NB4 (cell line): ENCODE measurements at places on chromosomes 5 and 9.

DNA sequence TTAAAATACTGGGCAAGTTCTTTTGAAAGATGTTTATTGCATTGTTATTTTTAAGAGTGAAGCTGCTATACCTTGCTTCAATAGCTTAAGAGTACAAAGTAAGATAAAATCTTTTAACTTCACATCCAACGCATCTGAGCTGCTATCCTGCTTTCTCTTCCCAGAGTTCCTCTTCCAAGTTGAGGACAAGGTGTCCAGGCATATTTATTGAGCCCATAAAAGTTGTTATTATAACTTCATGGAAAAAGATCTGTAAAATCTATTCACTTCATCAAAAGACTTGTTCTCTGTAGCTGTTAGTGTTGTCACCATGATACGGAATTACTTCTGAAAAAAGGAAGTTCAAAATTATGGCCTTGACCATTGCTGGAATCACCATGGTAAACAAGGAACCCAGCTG, 306.2 kb upstream of the ELAVL2 start:
- DNase-seq: no peak

DNA sequence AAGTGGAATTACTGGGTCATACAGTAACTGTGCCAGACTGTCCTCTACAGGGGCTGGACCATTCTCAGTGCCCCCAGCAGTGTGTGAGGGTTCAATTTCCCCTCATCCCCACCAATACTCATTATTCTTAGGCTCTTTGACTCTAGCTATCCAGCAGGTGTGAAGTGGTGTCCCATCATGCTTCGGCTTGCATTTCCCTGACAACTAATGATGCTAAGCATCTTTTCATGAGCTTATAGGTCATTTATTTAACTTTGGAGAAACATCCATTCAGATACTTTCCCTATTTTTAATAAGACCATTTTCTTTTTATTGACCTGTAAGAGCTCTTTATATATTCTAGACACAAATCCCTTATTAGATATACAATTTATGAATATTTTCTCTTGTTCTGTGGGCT, 63.6 kb downstream of the ADAMTS2 start:
- no peak for DNase-seq

DNA sequence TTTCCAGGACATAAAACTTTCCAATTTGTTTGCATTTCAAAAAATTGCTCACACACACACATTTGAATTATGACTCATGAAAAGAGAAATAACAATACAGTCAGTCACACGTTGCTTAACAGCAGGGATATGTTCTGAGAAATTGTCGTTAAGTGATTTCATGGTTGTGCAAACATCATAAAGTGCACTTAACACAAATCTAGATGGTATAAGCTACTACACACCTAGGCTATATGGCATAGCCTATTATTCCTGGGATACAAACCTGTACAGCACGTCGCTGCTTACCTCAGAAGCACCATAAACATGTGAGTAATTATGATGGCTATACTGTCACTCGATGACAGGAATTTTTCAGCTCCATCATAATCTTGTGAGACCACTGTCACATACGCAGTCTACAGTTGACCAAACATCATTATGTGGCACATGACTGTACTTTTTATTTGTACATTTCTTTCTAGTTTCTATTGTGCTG, 378.2 kb downstream of the ACTL7B start:
- peak; percentile 8 for DNase-seq

- no peak for DNase-seq
These were observed 83.8 kb downstream of the TRIO start for GRCh38 chr5:14226992-14227391.

DNA sequence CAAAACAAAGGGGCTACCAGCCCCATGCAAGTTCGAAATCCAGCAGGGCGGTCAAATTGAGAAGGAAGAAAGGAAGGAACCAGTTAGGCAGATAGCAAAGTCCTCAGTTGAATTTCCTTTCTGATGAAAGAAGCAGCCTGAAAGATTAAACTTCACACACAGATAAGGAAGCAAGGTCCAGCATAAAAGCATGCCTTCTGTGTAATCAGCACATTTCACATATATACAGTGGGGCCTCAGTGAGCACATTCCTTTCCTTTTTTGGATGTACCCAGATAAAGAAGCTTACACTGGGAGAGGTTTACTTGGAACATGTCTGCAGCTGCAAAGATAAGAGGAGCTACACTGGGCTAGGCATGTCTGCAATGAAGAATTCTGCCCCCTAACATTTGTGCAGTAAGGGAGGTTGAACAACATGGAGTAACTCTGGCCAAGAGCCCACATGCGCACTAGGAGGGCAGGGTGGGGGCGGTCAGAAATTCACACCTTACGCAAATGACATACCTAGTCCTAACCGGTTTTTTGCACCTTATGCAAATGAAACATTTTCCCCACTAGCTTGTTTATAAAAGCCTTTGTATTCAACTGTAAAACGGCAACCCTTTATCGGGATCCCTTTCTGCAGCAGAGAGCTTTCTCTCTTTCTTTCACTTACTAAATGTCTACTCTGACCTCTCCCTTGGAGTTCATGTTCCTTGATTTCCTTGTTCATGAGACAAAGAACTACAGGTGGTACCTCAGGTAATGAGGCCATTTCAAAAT, 149.7 kb upstream of the FBXL17 start:
- no peak for DNase-seq
